Stimulated activated naive CD4-positive, alpha-beta T cell treated with Interleukin-2 at 50 U/mL for 16 hours (primary cell): ENCODE measurements at places on chromosomes 3 and 15.
A peak's percentile ranks its signal among the peaks of the same experiment; 100 is the strongest.

GRCh38 chr3:136750897-136751315 is 1.3 kb downstream of the STAG1 start:
- no peak for DNase-seq

DNA sequence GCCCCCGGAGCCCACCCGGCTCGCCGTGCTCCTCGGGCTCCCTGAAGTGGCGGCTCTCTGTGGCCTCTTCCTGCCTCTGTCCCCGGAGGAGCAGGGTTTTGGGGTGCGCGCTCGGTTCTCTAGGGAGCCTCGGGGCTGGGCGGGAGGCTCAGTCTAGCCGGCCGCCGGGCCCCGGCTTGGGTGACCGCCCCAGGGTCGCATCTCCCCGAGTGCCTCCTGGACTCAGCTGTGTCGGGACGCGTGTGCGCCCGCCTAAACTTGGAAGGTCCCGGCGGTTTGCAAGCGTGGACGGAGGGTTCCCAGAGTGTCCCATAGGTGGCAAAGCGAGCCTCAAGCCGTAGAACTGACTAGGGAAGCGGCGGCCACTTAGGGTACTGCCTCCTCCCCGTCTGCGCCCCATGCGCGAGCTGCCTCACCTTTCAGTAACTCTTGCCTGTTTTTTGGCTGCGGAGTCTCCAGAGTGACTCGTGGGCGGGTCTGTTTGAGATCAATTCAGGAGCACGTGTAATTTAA is 601 bp downstream of the ACTL6A start:
- peak; percentile 68 for DNase-seq

- no peak for DNase-seq
Measured at GRCh38 chr3:143637133-143637532, 211.1 kb downstream of the SLC9A9 start.

DNA sequence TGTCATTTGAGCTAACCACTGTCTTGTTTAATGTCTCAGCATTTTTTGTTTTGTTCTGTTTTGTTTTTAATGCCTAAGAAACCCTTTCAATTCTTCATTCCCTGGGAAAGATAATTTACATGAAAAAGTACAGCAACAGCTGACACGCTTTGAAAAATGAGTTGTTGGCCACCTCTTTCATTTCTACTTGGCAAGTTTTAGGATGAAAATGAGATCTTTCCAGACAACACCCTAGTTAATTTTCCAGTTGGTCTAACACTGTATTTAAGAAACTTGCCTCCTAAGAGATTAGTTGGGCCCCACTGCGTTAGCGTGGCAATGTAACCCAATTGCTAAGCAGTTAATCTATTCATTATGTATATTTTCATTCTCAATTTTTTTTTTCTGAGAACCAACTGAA is 194.0 kb upstream of the LRRN1 start:
- no peak for DNase-seq

DNA sequence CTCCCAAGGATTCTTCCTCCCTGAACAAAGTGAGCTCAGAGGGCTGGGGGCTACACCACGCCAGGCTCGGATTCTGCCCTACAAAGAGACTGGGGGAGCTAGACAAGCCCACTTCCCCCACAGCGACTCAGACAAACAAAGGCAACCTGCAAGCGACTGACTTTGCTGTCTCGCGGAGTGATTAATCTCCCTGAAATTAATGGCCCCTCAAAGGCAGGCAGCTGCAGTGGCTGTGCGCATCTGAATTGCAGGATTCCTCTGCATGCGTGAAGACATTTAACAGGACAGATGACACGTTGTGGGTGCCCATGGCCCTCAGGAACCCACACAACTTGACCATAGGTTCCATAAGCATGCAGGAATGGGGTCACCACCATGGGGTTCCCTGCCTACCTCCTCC is 18.4 kb downstream of the CTXND1 start:
- DNase-seq: no peak

GRCh38 chr3:853489-853888 is 239.3 kb upstream of the CNTN6 start:
- DNase-seq: no peak

DNA sequence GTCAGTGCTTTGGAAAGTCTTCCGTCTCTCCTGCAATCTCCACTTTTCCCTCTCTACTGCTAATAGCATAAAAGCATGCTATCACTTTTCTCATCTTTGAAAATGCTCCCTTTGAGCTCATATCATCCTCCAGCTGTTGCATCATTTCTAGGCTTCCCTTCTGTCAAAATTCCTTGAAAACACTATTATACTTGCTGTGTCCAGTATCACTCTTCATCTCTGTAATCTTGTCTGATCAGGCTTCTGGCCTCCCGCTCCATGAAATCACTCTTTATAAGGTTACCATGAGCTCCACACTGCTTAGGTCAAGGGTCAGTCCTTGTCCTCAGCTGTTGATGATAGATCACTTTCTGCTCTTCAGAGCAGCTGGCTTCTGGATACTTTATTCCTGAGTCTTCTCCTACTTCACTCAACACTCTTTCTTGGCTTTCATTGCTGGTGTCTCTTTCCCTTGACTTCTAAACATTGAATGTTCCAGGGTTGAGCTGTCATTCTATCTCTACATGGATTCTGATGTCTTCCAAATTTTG is 50.9 kb upstream of the SPTSSB start:
- no peak for DNase-seq

DNA sequence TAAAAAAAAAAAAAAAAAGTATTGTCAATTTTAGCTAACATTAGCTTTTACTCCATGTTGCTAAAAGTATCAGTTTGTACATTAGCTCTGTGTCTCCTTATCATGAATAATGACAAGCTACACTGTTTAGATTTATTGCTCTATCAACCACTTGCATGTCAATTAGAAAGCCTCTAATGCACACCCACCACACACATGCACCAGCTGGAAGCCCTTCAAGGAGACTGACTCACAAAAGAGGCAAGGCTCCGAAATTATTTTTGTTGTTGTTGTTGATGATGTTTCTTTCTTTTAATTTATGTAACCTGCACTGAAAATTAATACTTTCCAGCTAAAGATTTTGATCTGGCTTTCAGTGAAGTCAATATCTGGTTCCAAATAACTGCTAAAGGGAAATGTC is 71.5 kb downstream of the ETFA start:
- no peak for DNase-seq

- no peak for DNase-seq
Measured at GRCh38 chr3:57423335-57423734, 120.8 kb downstream of the DNAH12 start.

- DNase-seq: no peak
Measured at GRCh38 chr3:108378153-108378951, 82.0 kb downstream of the HHLA2 start.

- DNase-seq: peak; percentile 44
Measured at GRCh38 chr15:59997070-59997701, 6.9 kb upstream of the FOXB1 start.

GRCh38 chr3:148307443-148307843 is 390.3 kb upstream of the AGTR1 start:
- DNase-seq: no peak

DNA sequence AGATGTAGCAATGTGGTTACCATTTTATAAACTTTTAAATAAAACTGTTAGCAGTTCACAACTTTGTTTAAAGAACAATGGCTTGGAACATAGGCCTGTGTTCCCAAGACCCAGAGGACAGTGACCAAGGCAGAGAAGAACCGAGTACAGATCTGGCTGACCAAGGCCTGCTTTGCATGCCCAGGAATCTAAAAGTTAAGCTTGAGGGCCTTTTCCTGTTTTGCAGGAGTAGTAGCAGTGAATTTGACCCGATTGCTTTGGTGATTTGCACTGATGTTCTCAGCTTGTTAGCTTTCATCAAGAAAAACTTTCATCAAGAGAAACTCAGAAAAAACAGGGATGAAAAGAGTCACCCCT is 9.9 kb downstream of the FILIP1L start:
- DNase-seq: no peak

DNA sequence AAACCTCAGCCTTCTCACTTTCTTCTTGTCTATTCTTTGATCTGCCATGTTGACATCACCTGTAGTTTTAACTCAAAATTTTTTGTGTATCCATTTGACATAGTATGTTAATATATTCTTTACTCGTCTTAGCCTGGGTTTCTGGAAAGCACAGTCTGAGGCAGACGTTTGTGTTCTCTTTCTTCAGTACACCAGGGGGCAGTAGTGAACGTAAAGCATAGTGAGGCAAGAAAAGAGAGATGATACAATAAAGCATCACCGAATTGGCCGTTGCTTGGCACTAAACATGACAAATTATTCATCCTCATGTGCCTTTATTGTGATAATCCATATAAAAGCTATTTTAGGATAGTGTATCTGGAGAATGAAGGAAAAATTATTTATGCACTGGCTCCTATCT is 141.0 kb upstream of the MYRIP start:
- DNase-seq: no peak

- no peak for DNase-seq
Measured at GRCh38 chr3:140816372-140817195, 125.1 kb upstream of the SLC25A36 start.

- DNase-seq: peak; percentile 74
Measured at GRCh38 chr3:126679318-126679751, 24.4 kb upstream of the TXNRD3 start.

DNA sequence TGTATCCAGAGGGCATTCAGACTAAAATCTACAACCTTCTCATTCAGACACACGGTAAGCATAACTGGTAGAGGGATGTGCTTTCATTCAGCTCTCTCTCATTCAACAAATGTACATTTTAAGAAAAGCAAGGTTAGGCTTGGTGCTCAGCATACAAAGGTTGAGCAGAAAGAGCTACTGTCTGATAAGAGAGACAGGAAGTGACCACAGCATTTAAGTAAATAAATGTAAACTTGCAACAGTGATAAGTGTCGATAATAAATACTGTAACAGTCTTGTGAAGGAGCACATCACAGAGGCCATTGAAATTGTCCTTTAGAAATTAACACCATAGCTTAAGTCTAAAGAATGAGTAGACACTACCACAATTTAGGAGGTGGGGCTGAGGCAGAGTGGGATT is 3.4 kb downstream of the CD96 start:
- no peak for DNase-seq

- DNase-seq: peak; percentile 42
Measured at GRCh38 chr15:59138243-59138642, 33.3 kb downstream of the CCNB2 start.

DNA sequence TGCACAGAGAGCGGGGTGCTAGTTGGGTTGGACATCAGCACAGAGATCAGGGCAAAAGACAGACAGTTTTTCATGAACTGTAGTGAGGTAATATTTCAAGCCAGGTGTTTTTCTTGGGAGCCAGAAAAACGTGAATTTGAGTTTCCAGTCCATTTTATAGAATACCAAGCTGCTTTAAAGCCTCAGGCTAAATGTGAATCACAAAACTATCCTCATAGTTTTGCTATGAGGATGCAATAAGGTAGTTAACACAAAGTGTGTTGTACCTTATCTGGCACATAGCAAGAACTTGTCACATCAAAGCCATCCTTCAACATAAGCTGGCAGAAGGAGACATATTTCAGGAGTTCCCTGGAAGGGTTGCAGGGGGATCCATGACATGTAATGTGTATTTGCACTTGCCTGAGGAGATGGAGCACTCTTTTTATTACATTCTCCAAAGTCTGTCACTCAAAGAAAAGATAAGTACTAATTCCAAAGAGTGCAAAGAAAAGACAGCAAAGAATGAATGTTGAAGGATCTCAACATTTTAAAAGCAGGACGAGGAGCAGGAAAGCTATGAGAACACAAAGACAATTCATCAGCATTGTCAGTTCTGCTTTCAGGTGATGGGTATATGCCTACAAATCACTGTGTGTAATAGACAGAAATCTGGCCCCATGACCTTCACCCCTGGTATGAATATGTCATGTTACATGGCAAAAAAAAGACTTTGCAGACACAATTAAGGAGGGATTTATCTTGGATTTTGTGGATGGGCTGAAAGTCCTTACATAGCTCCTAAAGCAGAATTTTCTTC is 1046.4 kb downstream of the NTRK3 start:
- no peak for DNase-seq

DNA sequence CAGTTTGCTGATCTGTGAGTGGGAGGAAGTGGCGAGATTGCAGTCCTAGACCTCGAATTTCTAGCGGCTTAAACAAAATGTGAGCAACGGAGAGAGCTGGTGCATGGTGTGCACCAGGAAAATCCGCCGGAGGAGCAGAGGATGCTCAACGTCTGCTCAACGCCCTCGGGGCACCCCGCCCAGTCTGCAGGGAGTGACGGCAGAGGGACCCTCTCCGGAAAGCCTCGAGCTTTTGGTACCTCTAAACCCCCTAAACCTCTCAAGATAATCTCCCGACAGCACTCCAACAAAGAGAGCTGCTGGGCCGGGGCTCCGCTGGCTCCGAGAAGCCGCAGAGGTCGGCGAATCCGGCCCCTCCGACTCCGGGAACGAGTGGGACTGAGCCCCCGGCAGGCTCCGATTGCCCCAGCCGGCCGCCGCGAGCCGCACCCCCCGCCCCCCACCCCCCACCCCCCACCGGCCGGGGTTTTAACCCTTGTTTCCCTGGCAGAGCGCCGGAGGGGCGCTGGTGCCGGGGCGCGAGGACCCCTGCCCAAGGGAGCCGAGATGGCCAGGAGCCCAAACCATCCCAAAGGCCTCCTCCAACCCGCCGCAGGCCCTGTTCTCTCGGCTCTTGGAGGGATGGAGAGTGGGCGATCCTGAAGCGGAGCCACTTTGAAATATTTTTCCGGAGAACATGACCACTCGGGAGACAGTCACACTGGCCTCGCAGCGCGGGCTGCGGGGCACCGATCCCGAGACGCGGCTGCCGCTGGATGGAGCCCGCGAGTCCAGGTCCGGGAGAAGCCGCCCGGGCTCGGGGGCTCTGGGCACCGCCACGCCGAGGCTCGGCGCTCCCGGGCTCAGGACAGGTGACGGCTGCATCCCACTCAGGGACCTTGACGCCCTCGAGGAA is 1.5 kb downstream of the MEGF11 start:
- peak; percentile 27 for DNase-seq

DNA sequence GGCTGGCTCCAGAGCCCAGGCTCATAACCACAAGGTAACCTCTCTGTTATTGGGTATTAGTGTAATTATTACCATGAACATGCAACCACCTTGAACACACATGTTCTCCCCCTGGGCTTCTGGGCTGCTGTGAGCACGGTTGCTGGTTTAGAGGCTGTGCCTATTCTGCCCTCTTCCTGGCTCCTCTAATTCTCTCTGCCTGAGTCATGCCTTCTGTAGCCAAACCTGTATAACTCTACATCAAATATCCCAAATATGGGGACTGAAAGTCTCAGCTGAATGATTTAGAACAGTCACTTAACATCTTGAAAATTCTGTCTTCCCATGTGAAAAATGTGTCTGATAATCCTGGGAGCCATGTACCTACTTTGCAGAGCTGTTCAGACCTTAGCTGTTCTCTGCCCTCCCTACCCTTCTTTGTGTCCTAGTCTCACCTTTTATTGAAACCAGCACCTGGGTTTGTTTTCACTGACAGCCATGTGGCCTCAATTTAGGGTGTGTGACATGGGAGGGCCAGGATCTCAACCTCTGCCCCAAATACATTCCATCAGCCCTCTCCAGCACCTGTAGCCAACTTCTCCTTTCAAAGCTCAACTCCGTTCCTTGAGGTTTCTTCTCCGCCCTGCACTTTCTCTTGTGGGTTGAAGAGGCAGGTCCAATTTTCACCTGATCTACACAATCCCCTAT is 60.7 kb downstream of the PDZRN3 start:
- DNase-seq: no peak
